ENCODE measurements at places on chromosomes 1 and 21.

DNA sequence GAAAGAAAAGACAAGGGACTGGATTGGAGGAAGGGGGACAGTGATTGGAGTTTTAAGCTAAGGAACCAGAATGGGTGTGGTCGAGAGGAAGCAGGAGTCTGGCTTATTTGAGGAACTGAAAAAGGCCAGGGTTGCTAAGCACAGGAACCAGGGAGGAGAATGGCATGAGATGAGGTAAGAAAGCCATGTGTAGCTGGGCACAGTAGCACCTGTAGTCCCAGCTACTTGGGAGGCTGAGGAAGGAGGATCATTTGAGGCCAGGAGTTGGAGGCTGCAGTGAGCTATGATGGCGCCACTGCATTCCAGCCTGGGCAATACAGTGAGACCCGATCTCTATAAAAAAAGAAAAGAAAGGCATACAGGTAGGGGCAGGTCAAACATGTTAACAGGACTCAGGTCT lies 8.1 kb upstream of the KHDRBS1 start:
- no peak for DNase-seq

- no peak for DNase-seq
Measured at GRCh38 chr1:158830904-158831507, at the start of gene MNDA. TSS of gene MNDA (plus strand) at chr1:158831351. CDS start at chr1:158842154, 10,803 bp downstream.

- DNase-seq: no peak
Measured at GRCh38 chr1:62318320-62318755, 896 bp downstream of the KANK4 start.

DNA sequence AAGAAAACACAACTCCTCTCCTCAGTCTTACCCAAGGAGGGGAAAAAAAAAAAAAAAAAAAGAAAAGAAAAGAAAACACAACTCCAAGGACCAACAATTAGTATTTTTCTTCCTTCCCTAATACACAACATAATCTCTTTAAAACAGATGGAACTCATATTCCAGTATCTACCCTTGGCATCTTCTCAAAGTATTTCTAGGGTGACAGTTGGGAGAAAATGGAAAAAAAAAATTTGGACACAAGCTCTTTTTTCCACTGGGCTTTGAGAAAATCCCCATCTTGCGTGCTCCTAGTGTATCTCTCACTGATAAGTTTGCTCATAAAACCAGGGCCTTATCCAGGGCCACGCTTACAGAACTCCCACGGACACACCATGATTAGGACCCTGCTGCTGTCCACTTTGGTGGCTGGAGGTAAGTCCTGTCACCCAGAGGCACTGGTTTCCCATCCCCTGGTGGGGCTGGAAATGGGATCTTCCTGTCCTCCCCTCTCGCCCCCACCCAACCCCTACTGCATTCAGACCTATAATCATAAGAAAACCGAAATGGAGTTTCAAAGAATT lies at the start of gene CELA2B:
CELA2B (plus strand) TSS at position 353 of the 563 bp plus-strand sequence; CDS start at position 375, 22 bp downstream.
- no peak for DNase-seq

DNA sequence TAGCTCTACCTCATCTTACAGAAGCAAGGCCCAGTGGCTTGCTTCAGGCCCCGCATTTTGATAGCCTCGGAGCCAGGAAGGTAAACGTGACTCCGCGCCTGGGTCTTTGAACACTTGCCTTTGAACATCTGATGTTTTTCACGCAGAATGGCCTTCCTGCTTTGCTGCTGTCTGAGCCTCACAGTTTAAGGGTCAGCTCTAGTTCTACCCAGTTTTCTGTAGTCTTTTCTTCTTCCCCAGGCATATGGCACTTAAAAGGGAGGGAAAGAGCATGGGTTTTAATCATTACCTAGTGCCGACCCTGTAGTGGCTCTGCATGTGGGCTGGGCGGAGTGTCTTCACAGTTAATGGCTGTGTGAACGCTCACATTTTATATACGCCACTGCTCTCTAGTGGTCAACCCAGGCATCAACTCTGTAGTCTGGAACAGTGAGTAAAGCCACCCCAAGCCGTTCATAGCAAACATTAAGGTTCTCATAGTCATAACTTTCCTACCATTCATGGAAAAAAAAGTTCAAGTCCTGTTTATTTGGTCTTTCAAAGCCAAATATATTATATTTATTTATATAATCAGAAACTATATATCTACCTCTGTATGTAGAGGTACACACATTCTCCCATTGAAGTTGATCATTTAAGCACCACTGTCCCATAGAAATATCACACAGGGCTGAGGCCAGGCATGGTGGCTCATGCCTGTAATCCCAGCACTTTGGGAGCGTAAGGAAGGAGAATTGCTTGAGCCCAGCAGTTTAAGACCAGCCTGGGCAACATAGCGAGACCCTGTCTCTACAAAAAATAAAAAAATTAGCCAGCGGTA lies 78.1 kb downstream of the IER5 start:
- DNase-seq: peak; percentile 68

DNA sequence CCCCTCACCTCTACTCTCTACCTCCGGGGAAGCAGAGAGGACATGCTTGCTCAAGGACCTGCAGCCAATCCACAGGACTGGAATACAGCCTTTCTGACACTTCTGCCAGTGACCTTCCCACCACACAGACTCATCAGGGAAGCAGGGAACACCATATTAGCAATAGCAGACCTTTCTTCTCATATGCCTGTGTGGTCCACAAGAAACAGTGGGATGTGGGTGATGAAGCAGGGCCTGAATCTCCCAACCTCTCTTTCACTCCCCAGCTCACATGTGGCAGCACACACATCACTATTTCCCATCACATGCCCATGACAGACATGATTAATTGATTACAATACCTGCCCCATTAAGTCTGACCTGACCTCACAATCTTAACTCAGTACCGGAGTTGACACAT lies 695.1 kb downstream of the MATN1 start:
- DNase-seq: no peak

DNA sequence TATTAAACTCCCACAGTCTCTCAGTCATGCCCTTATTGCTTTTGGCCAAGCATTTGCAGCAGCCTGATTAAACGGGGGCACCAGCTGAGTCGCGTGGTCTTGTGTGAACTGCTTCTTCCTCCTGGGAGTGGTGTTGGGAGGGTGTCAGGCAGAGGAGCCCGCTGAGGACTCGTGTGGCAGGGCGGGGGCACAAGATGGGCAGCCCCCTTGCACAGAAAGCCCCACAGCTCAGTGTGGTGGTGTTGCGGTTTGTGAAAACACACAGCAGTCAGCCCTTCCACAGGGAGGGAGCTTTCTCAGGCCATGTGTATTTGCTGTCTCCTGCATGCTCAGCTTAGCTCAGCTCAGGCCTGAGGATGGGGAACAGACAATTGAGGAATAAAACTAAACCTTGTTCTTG lies 22.4 kb downstream of the PEX14 start:
- DNase-seq: no peak

- DNase-seq: no peak
Measured at GRCh38 chr1:56321150-56321490, 258.2 kb downstream of the PLPP3 start.

DNA sequence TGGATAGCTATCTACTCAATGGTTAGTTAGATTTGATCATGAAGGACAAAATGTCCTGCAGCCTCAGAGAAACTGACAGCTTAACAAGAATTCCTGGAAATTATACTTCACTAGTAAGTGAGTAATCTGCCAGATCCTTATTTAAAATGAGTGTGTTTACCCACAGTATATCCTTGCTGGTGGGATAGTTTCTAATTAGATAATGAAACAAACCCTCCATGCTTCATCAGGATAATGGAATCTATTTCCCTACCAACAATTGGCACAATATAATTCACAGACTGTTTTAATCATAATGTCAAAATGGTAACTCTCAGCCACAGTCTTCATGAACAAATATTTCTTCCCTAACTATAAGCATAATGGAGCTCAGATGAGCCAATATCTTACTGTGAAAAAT lies 239.4 kb upstream of the ST6GALNAC5 start:
- no peak for DNase-seq

GRCh38 chr1:104745875-104746274 lies 996.2 kb downstream of the AMY1C start:
- DNase-seq: no peak

DNA sequence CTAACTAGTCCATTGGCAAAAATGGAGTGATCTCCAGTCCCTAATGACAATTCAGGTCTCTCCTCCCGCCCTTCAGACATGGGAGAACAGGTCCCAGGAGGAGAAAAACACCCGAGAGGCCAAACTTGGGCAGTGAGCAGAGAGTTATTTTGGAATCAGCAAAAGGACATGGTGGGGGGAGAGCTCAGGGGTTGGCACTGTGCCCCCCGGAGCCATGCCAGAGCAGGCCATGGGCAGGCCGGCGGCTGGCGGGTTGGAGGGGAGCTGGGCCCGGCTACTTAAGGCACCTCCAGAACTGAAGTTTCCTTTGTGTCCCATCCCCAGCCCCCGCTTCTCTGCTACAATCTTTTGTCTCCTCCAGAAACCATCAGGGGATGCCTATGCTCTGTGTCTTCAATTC lies 7.1 kb downstream of the LGR6 start:
- no peak for DNase-seq

GRCh38 chr1:166289309-166290050 lies 122.7 kb upstream of the FAM78B start:
- no peak for DNase-seq

GRCh38 chr21:36203603-36203889 lies 46.9 kb downstream of the DOP1B start:
- DNase-seq: peak; percentile 87

- DNase-seq: peak; percentile 10
Measured at GRCh38 chr1:214958486-214958885, 124.1 kb upstream of the KCNK2 start.

DNA sequence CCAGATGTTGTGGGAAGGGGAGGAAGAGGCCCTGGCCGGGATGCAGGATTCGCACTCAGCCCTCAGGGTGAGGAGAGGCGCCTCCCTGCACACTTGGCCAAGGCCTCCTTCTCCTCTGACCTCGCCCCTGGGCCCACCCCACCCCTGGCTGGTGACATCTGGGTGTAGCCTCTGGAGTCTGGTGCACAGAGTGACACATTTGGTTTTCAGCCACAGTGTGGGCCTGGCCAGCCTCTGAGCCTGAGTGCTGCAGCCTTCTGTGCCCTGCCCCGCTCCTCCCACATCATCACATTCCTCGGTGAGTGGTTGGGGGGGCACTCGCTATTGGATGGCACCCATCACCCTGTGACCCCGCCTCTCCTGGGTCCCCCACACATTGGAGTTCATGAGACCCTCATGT lies 45.8 kb downstream of the PRDM16 start:
- DNase-seq: no peak

GRCh38 chr1:72281637-72282270 lies 585 bp downstream of the NEGR1 start:
- DNase-seq: peak; percentile 26

GRCh38 chr1:147892216-147892615 lies 10.4 kb upstream of the GJA8 start:
- no peak for DNase-seq

GRCh38 chr1:194952171-194952570 lies 1656.1 kb downstream of the KCNT2 start:
- DNase-seq: no peak

DNA sequence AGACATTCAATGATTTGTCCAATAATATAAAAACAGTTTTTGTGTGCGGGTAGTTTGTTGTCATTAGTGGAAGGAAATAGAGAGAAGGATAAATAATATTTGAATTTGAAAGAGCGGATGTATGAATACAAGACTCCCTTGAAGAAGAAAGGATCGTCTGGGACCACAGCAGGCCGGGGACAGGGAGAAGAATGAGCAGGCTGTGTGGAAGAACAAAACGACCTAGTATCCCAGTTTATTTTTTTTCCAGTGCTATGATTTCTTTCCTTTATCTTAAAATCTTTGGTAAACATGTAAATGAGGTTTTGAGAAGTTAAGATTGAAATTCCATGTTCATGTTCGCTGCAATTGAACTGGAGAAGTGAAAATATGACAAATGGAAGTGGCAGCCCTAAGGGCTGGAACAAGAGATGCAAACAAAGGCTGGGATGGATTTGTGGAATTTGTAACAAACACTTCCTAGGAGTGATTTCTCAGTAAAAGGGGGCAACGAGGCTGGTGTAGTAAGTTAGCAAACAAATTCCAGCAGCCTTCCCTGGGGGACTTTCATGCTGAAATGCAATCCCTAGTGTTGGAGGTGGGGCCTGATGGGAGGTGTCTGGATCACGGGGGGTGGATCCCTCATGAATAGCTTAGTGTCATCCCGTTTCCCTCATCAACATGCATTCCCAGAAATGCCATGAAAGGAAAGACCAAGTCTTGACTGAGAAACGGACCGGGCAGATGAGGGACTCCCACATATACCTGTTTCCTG lies 10.2 kb upstream of the IFI16 start:
- DNase-seq: peak; percentile 87

DNA sequence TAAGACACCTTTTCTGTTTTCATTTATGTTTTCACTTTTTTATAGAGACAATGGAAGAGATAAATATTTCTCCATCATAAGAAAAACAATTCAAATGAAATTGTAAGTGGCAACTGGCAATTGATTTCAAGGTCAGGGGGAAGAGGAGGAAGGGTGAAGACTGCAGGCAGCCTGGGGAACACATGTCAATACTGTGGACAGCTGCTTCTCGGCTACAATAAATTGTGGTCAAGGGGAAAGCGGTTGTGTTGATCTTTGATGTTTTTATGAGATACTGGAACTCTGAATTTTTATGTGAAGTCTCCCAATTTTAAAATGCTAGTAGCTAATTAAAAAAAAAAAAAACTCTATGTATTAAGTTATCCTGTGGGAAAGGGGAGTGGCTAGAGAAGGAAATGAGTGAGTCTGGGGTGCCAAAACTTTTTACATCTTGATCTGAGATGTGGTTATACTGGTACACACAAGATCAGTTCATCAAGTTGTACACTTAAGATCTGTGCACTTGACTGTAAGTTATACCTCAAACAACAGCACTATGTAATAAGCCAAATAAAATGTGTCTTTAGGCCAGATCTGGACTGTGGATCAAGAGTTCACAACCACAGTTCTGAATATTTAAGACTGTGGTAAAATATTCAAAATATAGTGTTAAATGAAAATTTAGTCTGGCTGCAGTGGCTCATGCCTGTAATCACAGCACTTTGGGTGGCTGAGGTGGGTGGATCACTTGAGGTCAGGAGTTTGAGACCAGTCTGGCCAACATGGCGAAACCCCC lies 18.0 kb downstream of the SSX2IP start:
- DNase-seq: no peak

GRCh38 chr1:117611121-117611601 lies 5.3 kb downstream of the TENT5C start:
- DNase-seq: no peak

GRCh38 chr21:29174607-29175013 lies 44.2 kb downstream of the MAP3K7CL start:
- DNase-seq: peak; percentile 38

DNA sequence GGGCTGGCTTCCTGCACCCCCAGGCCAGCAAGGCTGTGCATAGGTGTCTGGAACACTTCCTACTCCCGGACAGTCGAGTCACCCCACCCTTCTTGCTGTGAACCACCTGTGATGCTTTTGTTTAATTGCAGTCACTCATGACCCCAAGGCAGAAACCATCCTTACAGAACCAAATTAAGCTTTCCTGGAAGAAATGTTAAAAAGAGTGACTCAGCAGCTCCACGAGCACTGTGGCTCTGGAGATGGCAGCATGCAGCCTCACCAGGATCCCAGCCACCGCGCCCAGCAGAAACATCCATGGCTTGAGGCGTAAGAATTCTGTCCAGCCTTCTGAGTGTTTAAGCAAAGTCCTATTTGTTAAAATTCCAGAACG lies 28.8 kb downstream of the SNAP47 start:
- DNase-seq: no peak

GRCh38 chr1:184940226-184940625 lies 34.1 kb downstream of the NIBAN1 start:
- no peak for DNase-seq

GRCh38 chr1:86273066-86273465 lies 116.5 kb upstream of the COL24A1 start:
- no peak for DNase-seq

All from HCEC 1CT (cell line).